Glutamatergic neuron (in vitro differentiated cells): ENCODE measurements at places on chromosomes 2 and 18. TPM values are rescaled to one million over a fixed set of nuclear protein-coding genes. Genes with fewer than 3 reads are reported as not detected.
A peak's percentile ranks its signal among the peaks of the same experiment; 100 is the strongest.

- H3K4me3 ChIP-seq: no peak overlapping the region
- peaks cover 6% of the 10 kb centered on the region for H3K36me3 ChIP-seq
- H3K27ac ChIP-seq: no peak overlapping the region
- DNase-seq: no peak
These were observed 101.1 kb downstream of the BCL2 start for GRCh38 chr18:63218472-63218871.

- no peak overlapping the region for H3K27ac ChIP-seq
- no peak overlapping the region for H3K4me3 ChIP-seq
- no peaks in the 10 kb centered on the region for H3K4me1 ChIP-seq
These were observed 3.0 kb downstream of the DHRS9 start for GRCh38 chr2:169072163-169072925.

The DES gene
- total RNA-seq: 1.3 TPM

The OSR1 gene
- total RNA-seq: 0.42 TPM

The UGT1A8 gene
- total RNA-seq: not detected

- DNase-seq: no peak
- H3K4me1 ChIP-seq: peaks cover 34% of the 10 kb centered on the region
- no peaks in the 10 kb centered on the region for H3K36me3 ChIP-seq
- no peak overlapping the region for H3K4me3 ChIP-seq
These were observed 46.7 kb upstream of the HS6ST1 start for GRCh38 chr2:128365217-128365905.

GRCh38 chr2:217293607-217294006 lies 433.7 kb upstream of the TNP1 start:
- H3K36me3 ChIP-seq: peaks cover 6% of the 10 kb centered on the region
- H3K4me1 ChIP-seq: peaks cover 8% of the 10 kb centered on the region
- H3K4me3 ChIP-seq: no peak overlapping the region
- DNase-seq: no peak
- H3K27ac ChIP-seq: no peak overlapping the region

DNA sequence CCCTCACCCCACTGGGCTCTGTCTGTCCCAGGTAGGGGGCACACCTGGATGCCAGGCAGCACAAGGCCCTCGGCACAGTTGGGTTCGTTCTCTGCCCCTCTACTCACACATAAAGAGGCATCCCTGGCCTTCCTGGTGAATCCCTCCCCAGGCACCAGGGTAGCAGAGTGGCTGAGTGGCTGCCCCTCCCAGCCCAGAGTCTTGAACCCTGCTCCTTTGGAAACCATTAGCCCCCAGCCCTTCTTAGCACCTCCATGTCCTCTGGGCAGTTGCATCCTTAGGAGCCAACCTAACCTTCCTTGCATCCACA lies 2.0 kb downstream of the GPC1 start:
- peak overlapping the region; percentile 71 for H3K4me3 ChIP-seq
- H3K27ac ChIP-seq: no peak overlapping the region
- DNase-seq: no peak
- H3K4me1 ChIP-seq: peaks cover 11% of the 10 kb centered on the region
- H3K27me3 ChIP-seq: peaks cover 8% of the 10 kb centered on the region
- no peaks in the 10 kb centered on the region for H3K36me3 ChIP-seq
